Activated CD4-positive, CD25-positive, alpha-beta regulatory T cell treated with anti-CD3 and anti-CD28 coated beads, Interleukin-2, amount 50 U/mL, for 24 hours (primary cell): ENCODE measurements at places on chromosomes 12 and 14.
A peak's percentile ranks its signal among the peaks of the same experiment; 100 is the strongest.

DNA sequence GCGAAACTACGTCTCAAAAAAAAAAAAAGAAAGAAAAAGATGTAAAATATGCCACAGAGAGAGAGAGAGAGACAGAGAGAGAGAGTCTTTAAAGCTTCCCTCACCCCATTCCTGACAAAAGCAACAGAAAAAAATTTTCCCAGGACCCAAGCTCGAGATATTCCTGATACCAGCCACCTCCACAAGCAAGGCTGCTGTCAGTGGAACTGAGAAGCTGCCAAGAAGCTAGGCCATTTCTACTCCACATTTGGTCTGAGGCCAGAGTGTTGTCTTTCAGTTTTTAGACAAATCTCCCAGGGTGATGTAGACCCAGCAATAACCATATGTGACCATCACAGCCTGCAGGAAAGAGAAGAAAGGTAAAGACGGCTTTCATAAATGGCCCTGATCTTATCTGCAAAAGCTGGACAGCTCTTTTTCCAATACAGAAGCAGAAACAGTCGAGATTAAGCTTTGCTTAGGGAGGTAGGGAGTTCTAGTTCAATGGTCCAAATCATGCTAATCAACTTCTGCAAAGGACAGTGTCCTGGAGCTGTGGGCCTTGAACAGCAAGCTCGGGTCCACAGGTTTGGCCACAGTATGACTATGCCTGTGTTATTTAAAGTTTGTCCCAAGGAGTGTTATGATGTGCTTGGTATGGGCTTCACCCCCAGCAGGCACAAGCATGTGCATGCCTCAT, 130.3 kb upstream of the NUDT4 start:
- no peak for ATAC-seq

- no peak for ATAC-seq
Measured at GRCh38 chr12:82665142-82665923, 21.4 kb upstream of the TMTC2 start.

GRCh38 chr12:123801573-123802178, 39.6 kb downstream of the DNAH10 start:
- no peak for ATAC-seq

DNA sequence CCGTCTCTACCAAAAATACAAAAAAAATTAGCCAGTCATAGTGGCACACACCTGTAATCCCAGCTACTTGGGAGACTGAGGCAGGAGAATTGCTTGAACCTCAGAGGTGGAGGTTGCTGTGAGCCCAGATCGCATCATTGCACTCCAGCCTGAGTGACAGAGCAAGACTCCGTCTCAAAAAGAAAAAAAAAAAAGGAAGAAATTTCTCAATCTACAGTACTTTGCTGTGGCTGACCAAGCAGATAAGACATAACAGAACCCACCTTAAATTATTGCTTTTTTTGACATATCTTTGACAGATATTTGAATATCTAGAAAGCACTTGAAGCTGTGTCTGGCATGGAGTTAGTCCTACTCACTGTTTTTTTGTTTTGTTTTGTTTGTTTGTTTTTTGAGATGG, 34.9 kb upstream of the HNF1A start:
- no peak for ATAC-seq

GRCh38 chr12:3592856-3593625, 102.0 kb downstream of the PRMT8 start:
- ATAC-seq = no peak

- ATAC-seq = no peak
Measured at GRCh38 chr12:12216349-12217017, 50.4 kb downstream of the LRP6 start.

DNA sequence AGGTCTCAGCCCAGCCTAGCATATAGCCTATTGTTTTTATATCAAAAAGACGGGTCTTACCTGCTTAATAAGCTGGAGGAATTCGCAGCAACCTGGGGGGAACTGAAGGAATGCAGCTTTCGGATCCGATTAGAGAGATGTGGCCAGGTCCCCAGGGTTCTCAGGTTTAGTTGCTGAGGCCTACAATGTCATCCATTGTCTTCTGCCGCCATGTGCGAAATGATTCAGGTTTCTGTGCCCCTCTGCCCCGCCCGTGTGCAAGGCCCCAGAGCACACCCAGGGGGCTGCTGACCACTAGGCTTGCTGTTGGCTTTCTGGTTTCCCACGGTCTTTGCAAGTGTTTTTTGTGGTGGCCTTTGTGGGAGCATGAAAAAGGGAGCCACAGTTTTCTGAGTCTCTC, 154.5 kb upstream of the TBX3 start:
- no peak for ATAC-seq

DNA sequence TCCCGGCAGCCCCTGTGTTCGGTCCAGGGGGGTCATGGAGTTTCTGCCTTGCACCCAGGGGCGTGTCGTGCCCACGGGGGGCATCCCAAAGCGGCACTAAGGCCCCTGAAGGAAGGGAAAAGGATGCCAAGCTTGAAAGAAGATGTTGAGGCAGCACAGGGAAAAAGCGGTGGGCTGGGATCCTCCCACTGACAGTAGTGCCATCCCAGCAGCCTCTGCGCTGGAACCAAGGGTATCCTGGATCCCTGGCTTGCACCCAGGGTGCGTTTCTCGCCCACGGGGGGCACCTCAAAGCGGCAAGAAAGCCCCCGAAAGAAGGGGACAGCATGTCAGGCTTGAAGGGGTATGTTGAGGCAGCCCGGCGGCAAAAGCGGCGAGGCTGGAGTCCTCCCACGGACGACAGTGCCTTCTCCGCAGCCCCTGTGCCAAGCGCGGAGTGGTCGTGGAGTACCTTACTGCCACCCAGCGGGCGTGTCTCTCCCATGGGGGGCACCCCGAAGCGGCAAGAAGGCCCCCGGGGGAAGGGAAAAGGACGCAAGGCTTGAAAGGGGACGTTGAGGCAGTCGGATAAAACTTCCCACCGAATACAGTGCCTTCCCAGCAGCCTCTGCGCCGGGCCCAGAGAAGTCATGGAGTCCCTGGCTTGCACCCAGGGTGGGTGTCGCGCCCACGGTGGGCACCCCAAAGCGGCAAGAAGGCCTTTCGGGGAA, 164.4 kb upstream of the ALG10B start:
- no peak for ATAC-seq

DNA sequence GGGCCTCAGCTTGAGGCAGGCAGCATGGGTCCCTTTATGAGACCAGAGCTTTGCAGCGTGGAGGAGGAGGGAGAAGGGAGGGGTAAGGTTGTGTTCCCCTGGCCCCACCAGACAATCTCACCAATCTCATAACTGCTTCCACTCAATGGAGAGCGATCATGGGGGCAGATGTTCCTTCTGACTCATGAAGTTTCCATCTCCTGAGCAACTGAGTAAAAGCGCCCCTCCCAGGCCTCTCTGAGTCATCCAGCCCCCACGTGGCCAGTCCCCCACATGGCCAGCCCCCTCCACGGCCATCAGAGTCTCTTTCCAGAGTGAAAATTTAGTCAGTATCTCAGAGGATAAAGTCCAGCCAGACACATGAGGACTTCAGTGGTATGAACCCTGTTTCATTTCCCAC, 39.2 kb upstream of the PLXNC1 start:
- peak; percentile 87 for ATAC-seq

DNA sequence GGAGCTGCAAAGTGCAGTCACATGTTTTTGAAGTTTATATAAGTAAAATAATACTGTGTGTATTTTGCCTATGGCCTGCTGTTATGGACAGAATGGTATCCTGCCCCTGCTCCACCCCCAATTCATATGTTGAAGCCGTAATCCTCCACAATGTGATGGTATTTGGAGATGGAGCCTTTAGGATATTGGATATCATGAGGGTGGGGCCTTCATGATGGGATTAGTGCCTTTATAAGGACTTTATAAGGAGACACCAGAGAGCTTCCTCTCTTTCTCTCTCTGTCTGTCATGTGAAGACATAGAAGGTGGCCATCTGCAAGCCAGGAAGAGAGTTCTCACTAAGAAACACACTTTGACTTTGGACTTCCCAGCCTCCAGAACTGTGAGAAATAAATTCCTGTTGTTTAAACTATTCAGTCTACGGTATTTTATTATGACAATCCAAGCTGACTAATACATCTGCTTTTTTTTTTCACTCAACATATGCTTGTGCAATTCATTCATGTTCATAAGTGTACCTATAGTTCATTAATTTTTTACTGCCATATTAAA, 3.1 kb upstream of the CHPT1 start:
- no peak for ATAC-seq

- peak; percentile 21 for ATAC-seq
Measured at GRCh38 chr14:68790644-68791077, 2.2 kb downstream of the ZFP36L1 start.

DNA sequence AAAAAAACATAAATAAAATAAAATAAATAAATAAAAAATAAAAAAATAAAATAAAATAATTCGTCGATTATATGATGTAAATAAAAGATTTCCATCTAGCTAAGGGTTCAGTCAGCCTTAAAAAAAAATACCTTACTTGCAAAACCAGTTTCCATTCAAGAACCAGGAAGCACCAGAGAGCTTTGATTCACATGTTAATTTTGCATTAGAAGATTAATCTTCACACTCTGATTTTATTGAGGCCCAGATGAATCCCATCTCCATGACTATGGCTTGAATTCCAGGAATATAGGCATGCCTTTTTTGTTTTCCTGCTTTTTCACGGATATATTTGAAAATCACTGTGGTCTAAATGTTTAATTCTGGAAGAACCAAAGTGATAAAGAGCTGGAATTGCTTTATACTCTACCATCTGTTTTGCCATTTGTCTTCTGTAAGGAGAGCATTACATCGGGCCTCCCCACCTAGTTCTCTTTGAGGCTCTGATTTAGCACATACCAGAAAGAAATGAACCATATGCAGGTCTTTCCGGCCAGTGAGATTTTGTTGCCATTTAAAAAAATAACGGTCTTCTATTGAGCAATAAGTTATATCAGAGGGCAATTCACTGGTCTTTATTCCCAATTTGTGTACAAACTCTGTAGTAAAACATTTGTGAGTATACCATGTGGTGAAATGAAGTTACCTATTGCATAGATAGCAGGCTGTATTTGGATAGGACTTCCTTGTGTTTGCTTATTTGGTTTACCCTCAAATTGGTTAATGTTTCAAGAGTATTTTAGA, 175.5 kb downstream of the AEBP2 start:
- ATAC-seq = no peak

GRCh38 chr12:16330560-16330959, 16.9 kb upstream of the MGST1 start:
- ATAC-seq = no peak

- ATAC-seq = no peak
Measured at GRCh38 chr12:93434256-93434865, 7.4 kb downstream of the UBE2N start.

DNA sequence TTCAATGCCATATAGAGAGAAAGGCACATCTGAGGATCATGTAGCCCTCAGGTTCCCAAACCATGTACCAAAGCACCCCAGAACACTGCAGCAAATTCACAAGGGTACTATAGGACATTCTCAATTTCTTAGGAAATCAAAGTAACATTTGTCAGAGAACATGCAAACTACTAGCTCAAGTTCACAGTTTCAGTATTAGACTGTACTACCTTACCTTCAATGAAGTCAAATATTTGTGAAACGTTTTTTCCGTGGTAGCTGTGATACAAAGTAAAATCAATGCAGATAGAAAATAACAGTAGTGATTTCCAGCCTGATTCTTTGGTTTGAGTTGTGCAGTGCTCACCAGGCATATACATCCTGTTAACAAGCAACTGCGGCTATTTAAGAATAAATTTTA, 197.1 kb downstream of the MED13L start:
- peak; percentile 63 for ATAC-seq

DNA sequence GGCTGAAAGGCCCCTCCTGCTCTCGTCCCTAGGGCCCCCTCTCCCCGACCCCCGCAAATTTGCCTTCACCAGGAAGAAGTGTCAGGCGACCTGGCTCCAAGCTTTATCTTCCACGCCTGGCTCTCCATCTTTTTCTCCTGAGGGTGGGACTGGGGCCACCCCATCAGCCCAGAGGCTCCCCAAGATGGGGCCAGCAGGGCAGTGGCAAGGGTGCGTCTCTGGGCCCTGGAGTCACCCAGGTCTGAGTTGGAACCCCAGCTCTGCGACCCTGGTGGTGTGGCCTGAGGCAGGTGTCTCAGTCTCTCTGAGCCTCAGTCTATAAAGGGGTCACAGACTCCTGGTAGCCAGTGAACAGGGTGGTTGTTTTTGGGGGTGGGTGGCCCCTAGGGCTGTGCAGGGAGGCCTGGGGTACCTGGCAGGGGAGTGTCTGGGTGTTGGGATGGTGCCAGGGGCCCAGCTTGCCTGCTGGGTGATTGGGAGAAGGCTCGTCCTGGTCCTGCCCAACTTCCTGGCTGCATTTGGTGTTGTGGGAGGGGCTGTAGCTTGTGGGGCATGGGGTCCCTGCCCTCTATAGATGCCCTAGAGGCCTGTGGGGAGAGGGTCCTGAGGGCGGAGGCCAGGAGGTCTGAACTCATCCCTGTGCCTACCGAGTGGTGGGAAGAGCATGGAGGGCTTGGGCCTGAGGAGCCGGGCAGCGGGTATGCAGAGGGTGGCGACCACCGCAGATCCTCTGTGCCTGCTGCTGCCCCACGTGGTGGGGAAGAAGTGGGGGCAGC, 7.6 kb downstream of the KIF26A start:
- no peak for ATAC-seq

DNA sequence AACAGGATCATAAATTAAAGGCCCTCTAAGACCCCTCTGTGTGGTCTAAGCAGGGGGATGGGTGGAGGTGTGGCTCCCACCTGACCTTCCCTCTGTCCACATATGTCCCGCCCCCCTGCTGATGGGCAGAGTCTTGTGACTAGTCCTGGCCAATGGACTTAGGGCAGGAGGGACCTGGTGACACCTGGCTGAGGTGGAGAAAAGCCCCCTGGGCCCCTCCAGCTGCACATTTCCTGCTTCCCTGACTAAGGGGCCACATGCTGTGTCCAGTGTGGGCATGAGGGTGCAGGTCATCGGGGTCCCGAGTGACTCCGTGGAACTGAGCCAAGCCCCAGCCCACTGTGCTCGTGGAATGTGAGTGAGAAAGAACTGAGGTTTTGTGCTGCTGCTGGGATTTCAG, 254.7 kb downstream of the ADGRD1 start:
- ATAC-seq = no peak

DNA sequence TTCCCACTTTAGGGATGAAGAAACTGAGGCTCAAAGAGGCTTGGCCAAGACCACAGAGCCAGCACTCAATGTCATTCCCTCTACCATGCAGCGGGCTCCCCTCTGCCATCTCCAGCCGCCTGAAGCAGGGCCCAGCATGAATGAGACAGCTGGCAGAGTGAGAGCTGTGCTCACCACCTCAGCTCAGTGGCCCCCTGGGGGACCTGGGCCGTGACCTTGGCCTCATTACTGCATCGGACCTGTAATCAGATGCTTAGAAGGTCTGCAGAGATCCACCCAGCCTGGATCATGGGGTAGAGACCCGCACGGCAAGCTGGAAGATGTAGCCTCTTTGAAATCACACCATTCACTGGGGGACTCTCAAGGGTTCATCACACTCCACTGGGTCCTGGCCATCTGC, 22.7 kb upstream of the CORO1C start:
- ATAC-seq = no peak
